Activated CD8-positive, alpha-beta memory T cell treated with anti-CD3 and anti-CD28 coated beads, Interleukin-2, amount 10 ng/mL, durations not matched to agents 7 days and 5 days (primary cell): ENCODE measurements at places on chromosomes 1 and 21. TPM values are rescaled to one million over a fixed set of nuclear protein-coding genes. Genes with fewer than 3 reads are reported as not detected.

RGS4 gene
- not detected for total RNA-seq

GNL2 gene
- total RNA-seq: 55.4 TPM

CLCN6 gene
- total RNA-seq: 21.1 TPM

GPA33 gene
- total RNA-seq: 0.21 TPM

AGRN gene
- 32.8 TPM for total RNA-seq

- DNase-seq: peak; percentile 7
- H3K27ac ChIP-seq: no peak overlapping the region
- peaks cover 6% of the 10 kb centered on the region for H3K36me3 ChIP-seq
- H3K4me1 ChIP-seq: no peaks in the 10 kb centered on the region
- H3K27me3 ChIP-seq: peaks cover 62% of the 10 kb centered on the region
Measured at GRCh38 chr1:205554026-205554811, 49.8 kb downstream of the CDK18 start.

GRCh38 chr1:224873434-224874369, 55.8 kb upstream of the DNAH14 start:
- DNase-seq: peak; percentile 2
- H3K4me1 ChIP-seq: no peaks in the 10 kb centered on the region
- H3K27me3 ChIP-seq: peaks cover 24% of the 10 kb centered on the region
- no peak overlapping the region for H3K27ac ChIP-seq

DNA sequence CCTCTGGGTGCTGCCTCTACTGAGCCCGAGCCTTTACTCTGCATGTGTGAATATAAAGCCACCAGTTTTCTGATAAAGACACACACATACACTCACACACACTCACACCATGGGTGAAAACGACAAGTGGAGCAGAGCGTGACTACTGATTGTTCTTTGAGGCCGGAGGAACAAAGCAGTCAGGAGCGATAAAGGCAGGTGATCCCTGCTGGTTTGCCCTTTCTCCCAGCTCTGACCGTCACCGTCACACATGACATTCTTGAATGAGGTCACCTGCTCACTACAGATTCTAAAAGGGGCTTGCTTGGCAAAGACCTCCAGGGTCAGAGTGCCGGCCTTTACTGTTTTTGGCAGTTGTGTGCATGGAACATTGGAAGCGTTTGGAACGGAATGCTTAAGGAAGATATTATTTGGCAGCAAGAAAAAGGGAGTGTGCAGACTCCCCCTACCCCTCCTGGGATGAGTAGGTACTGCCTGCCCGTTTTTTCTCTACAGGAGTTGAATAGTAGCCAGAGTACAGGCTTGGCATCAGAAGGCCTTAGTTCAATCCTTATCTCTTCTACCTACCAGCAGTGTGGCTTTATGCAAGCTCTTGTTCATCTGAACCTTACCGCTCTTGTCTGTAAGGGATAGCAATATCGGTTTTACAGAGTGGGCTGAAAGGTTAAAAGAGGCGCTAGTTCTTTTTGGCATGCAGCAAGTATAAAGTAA, 79.7 kb downstream of the PBX1 start:
- no peak overlapping the region for H3K4me3 ChIP-seq
- H3K27me3 ChIP-seq: no peaks in the 10 kb centered on the region
- H3K36me3 ChIP-seq: no peaks in the 10 kb centered on the region
- H3K4me1 ChIP-seq: no peaks in the 10 kb centered on the region
- no peak for DNase-seq

GRCh38 chr1:159653201-159653600, 61.2 kb downstream of the CRP start:
- H3K4me1 ChIP-seq: no peaks in the 10 kb centered on the region
- H3K27me3 ChIP-seq: no peaks in the 10 kb centered on the region
- DNase-seq: no peak
- H3K27ac ChIP-seq: no peak overlapping the region
- H3K4me3 ChIP-seq: no peak overlapping the region

GRCh38 chr1:183144752-183145151, 41.3 kb upstream of the LAMC2 start:
- no peak for DNase-seq
- no peaks in the 10 kb centered on the region for H3K4me1 ChIP-seq
- H3K27ac ChIP-seq: no peak overlapping the region
- H3K27me3 ChIP-seq: peaks cover 33% of the 10 kb centered on the region
- no peak overlapping the region for H3K4me3 ChIP-seq
- H3K36me3 ChIP-seq: no peaks in the 10 kb centered on the region

DNA sequence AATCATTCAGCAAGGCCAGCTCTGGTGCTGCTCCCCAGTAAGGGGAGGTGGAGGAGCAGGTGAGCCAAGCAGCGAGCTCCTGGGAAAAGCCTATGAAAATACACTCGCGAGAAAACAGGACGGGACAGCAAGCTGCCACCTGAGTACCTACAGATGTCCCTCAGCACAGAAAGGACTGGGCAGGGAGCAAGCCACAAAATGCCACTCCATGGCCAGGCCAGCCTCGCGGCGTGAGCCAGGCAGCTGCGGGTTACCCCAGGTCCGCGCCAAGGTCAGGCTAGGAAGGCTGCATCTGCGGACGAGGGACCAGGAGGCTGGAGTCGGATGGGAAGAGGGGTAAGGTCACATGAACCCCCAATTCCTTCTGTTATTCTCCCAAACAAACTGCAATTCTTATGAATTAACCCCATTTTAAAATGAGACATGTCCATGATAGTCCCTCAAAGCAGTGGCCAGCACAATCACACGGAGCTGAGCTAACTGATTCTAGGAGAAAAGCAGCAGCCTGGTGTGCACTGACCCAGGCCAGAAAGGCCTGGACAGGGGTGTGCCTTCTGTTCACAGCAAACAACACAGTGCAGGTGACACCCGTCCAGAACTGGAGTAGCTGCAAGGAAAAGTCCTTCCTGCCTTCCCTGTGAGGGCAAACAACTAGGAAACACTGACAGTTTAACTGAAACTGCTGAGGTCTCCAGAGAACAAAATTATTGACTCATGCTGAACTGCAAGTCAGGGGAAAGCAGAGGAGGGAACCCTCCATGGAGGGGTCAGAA, 26.5 kb downstream of the PARP1 start:
- H3K4me3 ChIP-seq: no peak overlapping the region
- no peak for DNase-seq
- H3K4me1 ChIP-seq: peaks cover 13% of the 10 kb centered on the region

DNA sequence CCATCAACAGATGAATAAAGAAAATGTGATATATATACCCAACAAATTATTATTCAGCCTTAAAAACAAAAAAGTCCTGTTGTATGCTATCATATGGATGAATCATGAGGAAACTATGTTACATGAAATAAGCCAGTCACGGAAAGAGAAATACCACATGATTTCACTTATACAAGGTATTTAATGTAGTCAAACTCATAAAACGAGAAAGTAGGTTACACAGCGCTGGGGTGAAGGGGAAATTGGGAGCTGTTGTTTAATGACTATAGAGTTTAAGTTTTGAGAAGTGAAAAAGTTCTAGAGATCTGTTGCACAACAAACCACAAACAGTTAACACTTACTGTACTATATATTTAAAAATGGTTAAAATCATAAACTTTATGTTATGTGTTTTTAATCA, 58.5 kb downstream of the SLC25A24 start:
- H3K36me3 ChIP-seq: peaks cover 62% of the 10 kb centered on the region
- H3K4me3 ChIP-seq: no peak overlapping the region
- H3K27ac ChIP-seq: no peak overlapping the region
- H3K27me3 ChIP-seq: no peaks in the 10 kb centered on the region
- no peaks in the 10 kb centered on the region for H3K4me1 ChIP-seq

GRCh38 chr1:173646656-173647055, 11.5 kb downstream of the TEX50 start:
- no peak for DNase-seq
- H3K27me3 ChIP-seq: no peaks in the 10 kb centered on the region
- H3K27ac ChIP-seq: no peak overlapping the region
- peaks cover 2% of the 10 kb centered on the region for H3K4me1 ChIP-seq
- H3K4me3 ChIP-seq: no peak overlapping the region
- no peaks in the 10 kb centered on the region for H3K36me3 ChIP-seq

DNA sequence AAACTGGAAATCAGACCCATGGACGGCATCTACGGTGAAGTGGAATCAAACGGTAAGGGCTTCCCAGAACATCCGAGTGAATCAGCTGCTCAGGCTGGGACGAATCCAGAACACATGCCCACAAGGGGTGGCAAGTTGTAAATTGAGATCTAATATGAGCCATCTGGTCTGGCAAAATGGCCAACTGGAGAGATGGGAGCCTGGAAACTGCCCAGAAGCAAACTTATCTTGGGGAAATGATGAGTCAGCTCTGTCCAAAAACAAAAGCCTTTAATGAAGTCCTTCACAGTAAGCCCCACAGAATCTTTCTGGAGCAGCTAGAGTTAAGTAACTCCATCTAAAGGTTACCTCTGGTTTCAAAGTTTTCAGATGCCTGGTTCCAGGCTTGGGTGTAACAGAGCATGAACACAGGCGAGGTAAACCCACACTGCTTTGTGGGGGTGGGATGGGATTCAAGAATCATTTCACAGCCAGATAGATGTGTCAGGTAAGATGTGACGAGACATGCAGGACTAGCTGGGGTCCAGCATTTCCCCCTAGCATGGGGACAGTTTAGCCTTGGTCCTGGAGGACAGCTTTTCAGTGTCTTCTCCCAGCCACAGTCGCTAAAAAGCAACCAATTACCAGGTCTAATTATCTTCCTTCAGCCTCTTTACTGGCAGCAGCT, 10.5 kb upstream of the SRP9 start:
- no peak overlapping the region for H3K4me3 ChIP-seq
- H3K27me3 ChIP-seq: peaks cover 13% of the 10 kb centered on the region
- H3K36me3 ChIP-seq: no peaks in the 10 kb centered on the region
- DNase-seq: no peak
- no peak overlapping the region for H3K27ac ChIP-seq

GRCh38 chr1:8189931-8190483, 127.9 kb upstream of the SLC45A1 start:
- H3K27ac ChIP-seq: no peak overlapping the region
- H3K36me3 ChIP-seq: no peaks in the 10 kb centered on the region
- H3K4me3 ChIP-seq: no peak overlapping the region
- DNase-seq: no peak
- H3K27me3 ChIP-seq: no peaks in the 10 kb centered on the region

- no peak for DNase-seq
- peaks cover 10% of the 10 kb centered on the region for H3K27me3 ChIP-seq
- H3K4me3 ChIP-seq: no peak overlapping the region
- H3K4me1 ChIP-seq: no peaks in the 10 kb centered on the region
Measured at GRCh38 chr1:44497422-44498170, 92.5 kb downstream of the RNF220 start.

- H3K27ac ChIP-seq: no peak overlapping the region
- no peaks in the 10 kb centered on the region for H3K36me3 ChIP-seq
- no peak overlapping the region for H3K4me3 ChIP-seq
- H3K27me3 ChIP-seq: no peaks in the 10 kb centered on the region
- H3K4me1 ChIP-seq: no peaks in the 10 kb centered on the region
Measured at GRCh38 chr1:216310776-216311175, 112.5 kb downstream of the USH2A start.

GRCh38 chr1:34500451-34500850, 254.4 kb upstream of the GJB5 start:
- H3K27ac ChIP-seq: no peak overlapping the region
- H3K36me3 ChIP-seq: no peaks in the 10 kb centered on the region
- H3K27me3 ChIP-seq: no peaks in the 10 kb centered on the region
- no peak for DNase-seq
- no peak overlapping the region for H3K4me3 ChIP-seq
- no peaks in the 10 kb centered on the region for H3K4me1 ChIP-seq

DNA sequence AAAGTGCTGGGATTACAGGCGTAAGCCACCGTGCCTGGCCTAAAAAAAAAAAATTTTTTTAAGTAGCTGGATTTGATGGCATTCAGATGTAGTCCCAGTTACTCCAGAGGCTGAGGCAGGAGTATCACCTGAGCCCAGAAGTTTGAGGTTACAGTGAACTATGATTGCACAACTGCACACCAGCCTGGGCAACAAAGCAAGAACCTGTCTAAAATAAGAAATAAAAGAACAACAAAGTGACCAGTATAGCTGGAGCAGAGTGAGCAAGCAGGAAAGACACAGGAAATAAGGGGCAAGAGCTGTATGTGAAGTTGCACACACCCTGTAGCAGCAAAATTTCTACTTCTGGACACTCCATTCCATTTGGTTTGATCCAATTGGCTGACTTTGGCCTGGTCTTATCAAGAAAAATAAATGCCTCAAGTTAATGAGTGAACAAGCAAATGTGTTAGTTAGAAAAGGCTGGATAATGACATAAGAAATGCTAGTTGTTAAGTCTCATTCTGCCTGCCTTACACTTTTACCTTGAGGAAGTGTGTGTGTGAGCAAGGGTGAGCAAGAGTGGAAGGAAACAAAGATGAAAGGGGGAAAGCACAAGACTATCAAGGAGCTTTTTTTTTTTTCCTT, 7.9 kb downstream of the ATP5IF1 start:
- peak overlapping the region; percentile 38 for H3K4me3 ChIP-seq
- no peaks in the 10 kb centered on the region for H3K27me3 ChIP-seq
- peak overlapping the region; percentile 71 for H3K27ac ChIP-seq

- no peak overlapping the region for H3K4me3 ChIP-seq
- peaks cover 4% of the 10 kb centered on the region for H3K36me3 ChIP-seq
- H3K27me3 ChIP-seq: peaks cover 43% of the 10 kb centered on the region
Measured at GRCh38 chr1:10001016-10001665, 4.1 kb downstream of the RBP7 start.

- peak overlapping the region; percentile 42 for H3K27ac ChIP-seq
- DNase-seq: peak; percentile 81
- H3K36me3 ChIP-seq: no peaks in the 10 kb centered on the region
- H3K4me3 ChIP-seq: peak overlapping the region; percentile 95
- H3K4me1 ChIP-seq: peaks cover 47% of the 10 kb centered on the region
Measured at GRCh38 chr1:25430967-25431881, 527 bp downstream of the MACO1 start.

DNA sequence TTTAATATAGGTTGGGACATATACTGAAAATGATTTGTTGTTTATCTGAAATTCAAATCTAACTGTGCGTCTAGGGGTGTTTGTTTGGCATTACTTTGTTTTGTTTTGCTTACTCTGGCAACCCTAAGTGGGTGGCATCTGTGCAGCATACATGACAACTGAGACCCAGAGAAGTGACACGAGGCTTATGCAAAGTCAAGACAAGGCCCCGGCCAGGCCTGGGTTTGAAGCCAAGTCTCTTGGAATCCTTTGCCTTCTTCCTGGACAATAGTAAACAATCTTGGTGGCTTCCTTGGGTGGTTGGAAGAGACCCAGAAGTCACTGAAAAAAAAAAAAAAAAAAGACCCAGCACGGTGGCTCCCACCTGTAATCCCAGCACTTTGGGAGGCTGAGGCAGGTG, 197.6 kb upstream of the TMEM51 start:
- no peaks in the 10 kb centered on the region for H3K27me3 ChIP-seq
- H3K27ac ChIP-seq: no peak overlapping the region
- H3K4me3 ChIP-seq: no peak overlapping the region
- no peak for DNase-seq
